NT2/D1 (cell line): ENCODE measurements at places on chromosomes 1 and 21.

DNA sequence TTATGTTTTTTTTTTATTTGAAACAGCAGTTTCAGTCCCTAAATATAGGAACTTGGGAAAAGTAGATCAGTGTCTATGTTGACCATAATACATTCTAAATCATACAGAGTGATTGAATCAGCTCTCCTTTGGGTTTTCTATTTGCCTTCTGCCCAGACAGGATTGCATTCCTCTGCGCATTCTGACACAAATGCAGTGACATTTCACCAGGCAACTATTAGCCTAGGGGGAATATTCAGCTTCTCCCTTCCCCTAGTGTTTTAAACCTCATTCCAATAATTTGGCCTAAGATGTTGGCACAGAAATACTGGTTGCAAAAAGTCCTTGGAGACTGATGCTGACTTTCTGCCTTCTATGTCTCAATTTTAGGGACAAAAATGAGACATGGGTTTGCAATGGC lies 172.8 kb downstream of the PTGER3 start:
- DNase-seq = no peak

DNA sequence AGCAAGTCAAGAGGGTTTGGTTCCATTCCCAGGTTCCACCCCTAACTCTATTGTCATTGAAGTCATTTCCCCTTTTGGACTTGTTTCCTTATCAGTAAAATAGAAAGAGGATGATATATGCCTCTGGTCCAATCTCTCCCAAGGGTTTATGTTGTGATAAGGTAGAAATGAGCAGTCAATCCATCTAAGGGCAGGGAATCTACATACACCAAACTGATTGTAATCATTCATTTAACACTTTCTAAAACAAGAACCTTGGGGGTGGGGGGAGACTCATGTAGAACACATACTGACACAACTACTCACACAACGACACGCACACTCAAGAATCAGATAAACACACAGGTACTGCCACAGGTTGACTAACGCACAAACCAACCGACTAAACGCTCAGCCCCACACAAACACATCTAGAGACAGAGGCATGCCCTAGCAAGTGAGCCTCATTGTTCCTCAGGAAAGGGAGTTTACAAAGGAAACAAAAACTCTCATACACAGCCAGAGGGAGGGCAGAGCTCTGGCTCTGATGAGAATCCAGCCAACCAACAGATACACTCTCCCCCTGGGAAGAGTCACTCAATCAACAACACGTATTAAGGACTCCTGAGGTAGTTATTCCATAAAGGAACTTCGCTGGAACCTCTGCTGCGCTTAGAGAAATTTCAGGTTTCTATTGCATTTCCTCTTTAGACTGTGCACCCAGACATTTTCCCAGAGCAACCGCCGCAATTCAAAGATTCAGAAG lies 1.0 kb downstream of the F11R start:
- no peak for DNase-seq

GRCh38 chr1:242187171-242187570 lies 188.3 kb upstream of the MAP1LC3C start:
- DNase-seq = no peak

- no peak for DNase-seq
These were observed 28.1 kb downstream of the DAP3 start for GRCh38 chr1:155717041-155717440.

- no peak for DNase-seq
These were observed 141.4 kb downstream of the RERE start for GRCh38 chr1:8676072-8676471.

DNA sequence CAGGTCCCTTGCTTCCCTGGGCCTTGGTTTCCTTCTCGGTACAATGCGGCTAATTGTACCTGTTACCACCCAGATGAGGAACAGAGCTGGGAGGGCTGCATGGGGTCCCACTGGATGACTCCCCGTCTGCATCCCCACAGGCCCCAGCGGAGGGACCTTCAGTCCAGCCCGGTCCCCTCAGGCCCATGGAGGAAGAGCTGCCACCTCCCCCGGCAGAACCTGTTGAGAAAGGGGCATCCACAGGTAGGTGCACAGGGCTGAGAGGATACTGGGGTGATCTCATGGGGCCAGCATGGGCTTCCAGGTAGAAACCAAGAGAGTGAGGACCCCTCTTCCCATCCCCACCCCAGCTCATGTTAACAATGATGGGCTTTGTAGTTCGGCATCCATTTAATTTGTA lies 9.8 kb downstream of the FBLIM1 start:
- DNase-seq = no peak

DNA sequence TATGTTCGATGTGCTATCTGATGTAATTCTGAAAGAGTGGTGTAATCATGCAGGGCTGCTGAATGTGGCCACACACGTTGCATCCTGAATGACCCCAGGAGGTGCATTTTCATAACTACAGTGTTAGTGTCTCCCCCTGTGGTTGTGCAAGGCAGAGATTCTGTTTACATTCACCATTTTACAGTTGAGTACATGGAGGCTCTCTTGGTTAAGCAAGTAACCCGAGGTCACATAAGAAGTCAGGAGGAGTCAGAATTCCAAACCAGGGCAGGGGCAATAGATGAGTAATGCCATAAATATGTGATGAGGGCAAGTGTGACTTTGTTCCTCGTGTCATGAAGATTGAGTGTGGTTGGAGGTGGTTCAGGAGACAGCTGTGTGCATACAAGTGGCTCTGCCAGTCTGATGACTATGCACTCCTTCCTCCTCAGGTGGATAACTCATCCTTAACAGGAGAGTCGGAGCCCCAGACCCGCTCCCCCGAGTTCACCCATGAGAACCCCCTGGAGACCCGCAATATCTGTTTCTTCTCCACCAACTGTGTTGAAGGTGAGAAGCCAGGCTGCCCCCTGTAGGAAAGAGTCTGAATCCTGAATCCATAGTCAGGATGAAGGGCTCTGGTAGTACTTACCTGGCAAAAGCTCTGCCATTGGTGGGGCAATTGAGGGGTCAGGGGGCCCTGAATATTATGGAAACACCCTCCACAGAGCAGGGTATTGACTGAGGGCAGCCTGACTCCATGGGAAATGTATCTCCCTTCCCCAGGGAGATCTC lies 9.3 kb downstream of the ATP1A2 start:
- no peak for DNase-seq

DNA sequence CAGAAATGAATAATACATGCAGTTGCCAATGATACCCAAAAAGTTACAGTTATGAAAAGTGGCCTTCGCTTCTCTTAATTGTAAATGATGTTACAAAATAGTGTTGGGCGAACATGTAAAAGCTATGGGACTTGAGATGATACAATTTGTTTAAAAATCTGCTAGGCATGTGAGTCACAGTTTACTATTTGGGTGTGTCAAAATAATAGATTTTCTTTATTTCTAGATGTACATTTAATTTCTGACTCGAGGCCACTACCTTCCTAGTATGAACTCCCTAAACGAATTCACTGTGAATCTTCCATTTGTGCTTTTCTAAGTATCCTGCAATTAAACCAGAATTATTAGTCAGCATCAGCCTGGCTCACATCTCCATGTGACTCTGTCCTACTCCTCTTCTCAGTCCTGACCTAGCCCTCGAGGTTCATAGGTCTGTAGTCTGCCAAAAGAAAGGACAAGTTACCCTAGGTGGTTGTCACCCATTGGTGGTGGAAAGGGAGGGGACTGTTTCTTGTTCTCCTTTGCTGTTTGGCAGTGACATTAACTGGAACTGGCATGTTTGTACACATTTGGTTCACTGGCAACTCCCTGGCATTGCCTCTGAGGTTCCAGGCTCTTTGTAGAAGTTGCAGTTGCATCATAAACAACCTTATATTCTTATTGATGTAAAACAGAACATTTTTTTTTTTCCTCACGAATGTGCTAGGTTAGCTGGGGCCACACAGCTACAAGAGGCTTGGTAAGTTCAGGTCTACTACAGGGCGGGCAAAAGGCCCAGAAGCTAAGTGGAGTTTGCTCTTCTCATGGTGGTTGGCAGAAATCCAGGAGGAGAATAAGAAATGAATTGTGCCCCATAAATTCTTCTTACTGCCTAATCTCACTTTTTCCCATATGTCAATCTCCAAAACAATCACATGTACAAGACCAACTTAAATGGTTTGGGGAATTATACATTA lies 746.5 kb upstream of the ADAMTS5 start:
- DNase-seq = no peak

DNA sequence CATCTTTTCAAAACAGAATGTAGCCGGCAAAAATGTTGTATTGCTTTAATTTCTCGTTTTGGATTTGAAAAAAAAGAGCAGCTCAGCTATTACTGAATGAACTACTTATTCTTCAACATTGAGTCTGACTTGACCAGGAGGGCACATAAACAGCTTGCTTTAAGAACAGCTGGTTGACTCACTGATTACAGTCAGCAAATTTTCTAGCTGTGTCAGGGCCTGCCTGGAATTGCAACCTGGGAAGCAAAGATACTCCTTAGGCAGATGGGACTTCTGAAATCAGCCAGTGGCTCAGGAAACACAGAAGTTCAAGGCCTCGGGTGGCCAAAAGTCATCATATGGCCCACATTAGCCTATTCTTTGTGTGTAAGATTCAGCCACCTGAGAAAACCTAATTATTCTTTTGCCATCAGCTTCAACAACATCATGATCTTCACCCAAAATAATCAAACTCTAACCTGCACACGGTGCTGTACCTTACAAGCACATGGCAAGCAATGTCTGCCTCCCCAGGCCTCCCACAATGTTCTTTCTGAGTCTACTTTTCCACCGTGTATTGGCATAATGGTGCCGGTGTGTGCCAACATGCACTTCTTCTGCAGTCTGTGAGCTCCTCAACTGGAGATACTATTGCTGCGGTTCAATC lies 307.2 kb downstream of the HHIPL2 start:
- DNase-seq = no peak

- DNase-seq = no peak
These were observed 140.0 kb downstream of the CHRM3 start for GRCh38 chr1:239526391-239526790.

- no peak for DNase-seq
These were observed 27.4 kb downstream of the MAP7D1 start for GRCh38 chr1:36183309-36183856.

DNA sequence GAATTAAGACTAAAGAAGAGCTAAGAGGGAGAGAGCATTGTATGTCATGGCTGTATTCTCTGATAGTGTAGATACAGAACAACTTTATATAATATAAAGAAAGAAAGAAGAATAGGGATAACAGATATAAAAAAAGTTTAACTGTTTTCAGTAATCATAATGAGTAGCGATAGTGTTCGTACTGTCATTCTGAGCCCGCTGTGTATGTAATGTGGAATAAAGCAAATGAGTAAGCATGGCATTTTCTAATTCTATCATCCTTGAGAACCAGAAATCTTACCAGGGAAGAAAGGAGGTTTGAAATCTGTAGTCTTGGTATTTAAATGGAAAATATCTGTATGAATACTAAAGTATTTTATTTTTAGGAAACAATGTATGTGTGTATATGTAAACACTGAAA lies 46.7 kb upstream of the SSX2IP start:
- DNase-seq = no peak
